ENCODE measurements at places on chromosomes 6 and 20.

GRCh38 chr6:88476388-88476787 lies 310.2 kb upstream of the CNR1 start:
- no peak for DNase-seq

DNA sequence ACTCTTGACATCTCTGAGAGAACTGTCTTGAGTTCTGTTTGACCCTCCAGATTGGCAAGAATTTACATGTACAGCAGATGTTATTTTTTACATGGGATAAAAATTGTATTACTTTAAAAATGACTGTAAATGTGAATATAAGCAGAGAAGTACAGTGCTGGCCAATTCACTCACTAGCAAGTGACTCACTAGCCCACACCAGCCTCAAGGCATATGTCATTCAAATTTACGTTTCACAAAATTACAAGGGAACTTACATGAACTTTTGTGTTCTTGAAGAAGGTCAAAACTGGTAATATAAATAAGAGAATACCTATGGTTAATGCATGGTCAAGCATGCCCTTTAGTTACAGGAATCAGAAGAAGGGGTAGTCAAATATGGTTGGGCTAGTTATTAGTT lies 54.0 kb upstream of the HMGCLL1 start:
- no peak for DNase-seq

DNA sequence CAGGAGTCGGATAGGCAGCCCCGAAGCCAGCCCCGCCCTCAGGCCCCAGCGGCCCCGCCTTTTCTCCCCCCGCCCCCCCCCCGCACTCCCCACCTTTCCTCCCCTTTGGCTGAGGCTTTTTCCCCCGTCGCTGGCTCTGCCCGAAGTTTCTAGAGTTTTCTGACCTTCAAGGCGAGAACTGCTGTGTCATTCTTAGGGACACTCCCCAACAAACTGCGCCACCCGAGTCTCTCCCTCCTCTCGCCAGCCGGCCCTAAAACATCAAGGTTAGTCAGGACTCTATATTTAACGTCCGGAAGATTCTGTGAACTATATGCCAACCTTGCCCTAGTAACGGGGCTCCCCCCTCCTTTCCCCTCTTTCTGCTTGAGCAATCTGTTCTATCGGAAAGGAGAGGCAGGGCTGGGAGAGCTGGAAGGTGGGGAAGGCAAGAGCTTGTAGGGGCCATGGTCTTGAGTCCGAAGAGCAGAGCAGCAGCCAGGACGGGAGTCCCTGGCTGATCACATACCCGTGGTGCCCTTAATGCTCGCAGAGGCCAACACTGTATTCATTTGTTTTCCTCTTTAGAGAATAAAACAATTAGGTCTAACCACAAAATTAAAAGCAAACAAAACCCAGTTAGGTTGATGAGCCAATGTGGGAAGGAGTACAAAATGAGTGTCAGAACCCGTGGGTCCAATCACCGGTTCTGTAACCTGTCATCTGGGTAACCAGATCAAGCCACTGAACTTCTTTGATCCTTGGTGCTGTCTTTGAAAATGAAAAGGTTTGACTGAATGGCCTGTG lies 5.3 kb upstream of the HSPA1B start:
- no peak for DNase-seq

DNA sequence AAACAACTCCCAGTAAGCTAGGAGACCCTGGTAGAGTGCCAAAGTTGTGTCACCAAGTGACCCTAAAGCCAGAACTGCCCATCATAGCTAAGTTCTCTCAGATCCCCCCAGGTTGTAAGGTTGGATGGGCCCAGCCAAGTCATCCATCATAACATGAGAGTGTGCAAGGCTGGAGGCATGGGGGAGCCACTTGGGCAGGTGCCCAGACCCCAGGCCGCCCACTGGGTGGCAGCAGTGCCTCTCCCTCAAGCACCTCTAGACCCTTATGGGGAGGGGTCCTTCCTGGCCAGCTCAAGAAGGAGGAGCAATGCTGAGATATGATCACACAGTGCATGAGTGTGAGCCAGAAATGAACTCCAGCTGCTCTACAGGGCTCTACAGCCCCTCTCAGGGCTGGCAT lies 154.5 kb downstream of the MYLK4 start:
- no peak for DNase-seq

- no peak for DNase-seq
Observed at GRCh38 chr20:63895202-63895951, 451 bp downstream of the DNAJC5 start.

GRCh38 chr20:1320902-1321653 lies 7.9 kb downstream of the SDCBP2 start:
- no peak for DNase-seq

DNA sequence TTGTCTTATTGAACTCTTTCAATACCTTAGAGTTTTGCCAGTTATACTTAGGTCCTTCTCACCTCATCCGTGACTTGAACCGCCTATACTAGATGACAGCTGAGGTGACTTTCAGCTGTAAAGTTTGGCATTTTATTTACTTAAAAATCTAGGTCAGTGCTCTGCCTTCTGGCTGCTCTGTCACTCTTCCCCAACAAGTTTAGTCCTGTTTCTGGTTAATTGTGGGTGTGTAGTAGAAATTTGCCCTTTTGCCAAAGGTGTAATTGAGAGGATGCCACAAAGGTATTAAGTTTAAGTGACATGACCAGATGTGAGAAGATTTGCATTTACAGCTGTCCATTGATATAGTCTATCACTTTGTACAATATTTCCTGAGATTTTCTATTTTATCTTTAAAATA lies 106.2 kb downstream of the FARS2 start:
- DNase-seq: no peak
